A172 (cell line): ENCODE measurements at places on chromosomes 5 and 9. TPM values are rescaled to one million over a fixed set of nuclear protein-coding genes. Genes with fewer than 3 reads are reported as not detected.

Gene ACER2
- 1.7 and 2.4 TPM in 2 replicates for total RNA-seq

Gene STK32A
- 0.17 and 0.57 TPM in 2 replicates for total RNA-seq

Gene SLC25A25
- total RNA-seq: 27.8 and 32.7 TPM in 2 replicates

Gene IRX4
- total RNA-seq: not detected in 2 replicates

Gene DMRTA1
- 0.88 and 2.3 TPM in 2 replicates for total RNA-seq

Gene IFNA2
- total RNA-seq: not detected in 2 replicates

Gene TOMM5
- 255 and 361 TPM in 2 replicates for total RNA-seq

Gene VCAN
- 22.3 and 31.7 TPM in 2 replicates for total RNA-seq

Gene TMC1
- not detected in 2 replicates for total RNA-seq

Gene GCNT4
- total RNA-seq: 0.05 and 0.19 TPM in 2 replicates

Gene RANBP17
- total RNA-seq: not detected in 2 replicates

Gene UBLCP1
- 51.5 and 59.8 TPM in 2 replicates for total RNA-seq

Gene EIF4EBP3
- total RNA-seq: not detected in 2 replicates

GRCh38 chr5:158780656-158781237 lies 319.0 kb downstream of the EBF1 start:
- no peak for DNase-seq

GRCh38 chr9:4435197-4435596 lies 55.1 kb upstream of the SLC1A1 start:
- DNase-seq: peak; percentile 2

GRCh38 chr9:129606161-129607026 lies 14.5 kb downstream of the C9orf50 start:
- no peak for DNase-seq

DNA sequence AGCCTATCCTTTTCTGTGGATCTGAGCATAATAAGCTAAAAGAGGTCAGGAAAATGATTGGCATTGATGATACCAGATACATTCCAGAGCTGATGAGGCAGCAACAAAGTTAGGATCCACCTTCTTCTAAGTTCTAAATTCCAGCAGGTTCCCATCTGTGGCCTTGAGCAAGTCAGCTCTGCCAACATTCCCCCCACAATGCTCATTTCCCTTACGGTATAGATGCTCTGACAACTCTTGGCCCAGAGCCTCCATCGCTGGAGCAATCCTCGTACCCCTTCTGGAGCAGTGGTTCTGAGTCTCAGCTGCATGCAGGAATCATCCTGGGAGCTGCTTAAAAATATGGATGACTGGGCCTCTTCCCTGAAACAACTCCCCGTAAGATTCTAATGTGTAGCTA lies 78.1 kb downstream of the MED27 start:
- no peak for DNase-seq

- no peak for DNase-seq
Measured at GRCh38 chr5:95891499-95891898, 69.0 kb upstream of the GLRX start.

GRCh38 chr5:149561848-149562247 lies 10.6 kb upstream of the CSNK1A1 start:
- peak; percentile 98 for DNase-seq

DNA sequence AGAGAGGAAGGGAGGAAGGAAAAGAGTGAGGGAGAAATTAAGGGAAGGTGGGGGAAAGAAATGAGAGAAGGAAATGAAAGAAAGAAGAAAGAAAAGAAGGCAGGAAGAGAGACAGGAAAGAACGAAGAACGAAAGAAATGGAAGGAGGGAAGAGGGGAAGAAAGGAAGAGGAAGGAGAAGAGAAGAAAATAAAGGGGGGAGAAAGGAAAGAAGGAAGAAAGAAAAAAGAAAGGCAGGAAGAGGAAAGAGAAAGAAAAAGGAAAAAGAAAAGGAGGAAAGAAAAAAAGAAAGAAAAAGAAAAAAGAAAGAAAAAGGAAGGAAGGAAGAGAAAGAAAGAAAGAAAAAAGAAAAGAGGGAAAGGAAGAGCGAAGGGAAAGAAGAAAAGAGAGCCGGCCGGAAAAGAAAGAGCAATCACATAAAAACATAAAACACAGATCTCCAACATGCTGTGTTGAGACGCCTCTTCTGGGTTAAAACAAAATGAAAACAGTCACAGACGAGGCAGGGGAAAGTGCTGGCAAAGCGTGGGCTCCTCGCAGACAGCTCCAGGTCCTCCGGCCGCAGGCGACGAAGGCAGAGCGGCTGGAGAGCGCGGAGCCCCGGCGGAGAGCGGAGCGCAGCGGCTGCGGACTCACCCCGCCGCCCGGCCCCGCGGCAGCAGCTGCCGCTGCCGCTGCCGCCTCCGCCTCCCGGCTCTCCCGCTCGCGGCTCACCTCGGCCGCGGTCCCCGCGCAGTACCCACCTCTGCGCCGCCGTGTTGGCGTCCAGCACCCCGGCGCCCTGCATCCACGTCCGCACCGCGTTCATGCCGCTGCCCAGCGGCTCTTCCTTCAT lies 896 bp downstream of the EBF1 start:
- DNase-seq: peak; percentile 23

DNA sequence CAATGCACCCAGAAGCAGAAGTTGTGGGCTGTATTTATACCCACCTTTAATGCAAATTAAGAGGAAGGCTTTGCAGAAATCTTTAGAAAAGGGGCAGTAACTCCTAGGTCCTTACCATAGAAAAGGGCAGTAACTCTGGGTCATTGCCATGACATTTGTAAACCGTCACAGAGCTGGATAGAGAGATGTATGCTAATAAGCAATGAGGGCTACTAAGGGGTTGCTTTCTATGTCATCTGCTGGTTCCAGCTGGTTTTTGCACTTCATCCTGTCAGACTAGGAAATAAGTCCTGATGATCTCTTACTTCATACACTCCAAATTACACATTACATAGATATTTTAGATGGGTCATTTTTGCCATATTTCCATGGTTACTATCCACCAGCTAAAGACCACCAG lies 299.1 kb upstream of the TYRP1 start:
- DNase-seq: no peak

- peak; percentile 67 for DNase-seq
Measured at GRCh38 chr9:110742741-110743371, 74.3 kb downstream of the MUSK start.

DNA sequence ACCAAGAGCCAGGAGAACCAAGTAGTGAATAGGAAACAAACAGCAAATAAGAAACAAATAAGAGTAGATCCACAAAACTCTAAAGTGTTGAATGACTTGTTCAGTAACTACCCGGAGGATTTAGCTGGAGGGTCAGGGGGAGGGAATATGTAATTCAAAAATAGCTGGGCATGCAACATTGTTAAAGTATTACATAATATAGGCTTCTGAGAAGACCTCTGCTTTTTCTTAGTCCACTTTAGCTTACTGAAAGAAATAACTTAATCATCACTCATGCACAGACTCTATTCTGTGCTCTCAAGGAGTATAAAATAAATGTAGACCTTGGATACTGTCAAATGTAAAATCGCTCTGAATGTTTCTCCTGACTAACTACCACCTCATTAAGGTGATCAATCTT lies 183.2 kb upstream of the POU5F2 start:
- no peak for DNase-seq

DNA sequence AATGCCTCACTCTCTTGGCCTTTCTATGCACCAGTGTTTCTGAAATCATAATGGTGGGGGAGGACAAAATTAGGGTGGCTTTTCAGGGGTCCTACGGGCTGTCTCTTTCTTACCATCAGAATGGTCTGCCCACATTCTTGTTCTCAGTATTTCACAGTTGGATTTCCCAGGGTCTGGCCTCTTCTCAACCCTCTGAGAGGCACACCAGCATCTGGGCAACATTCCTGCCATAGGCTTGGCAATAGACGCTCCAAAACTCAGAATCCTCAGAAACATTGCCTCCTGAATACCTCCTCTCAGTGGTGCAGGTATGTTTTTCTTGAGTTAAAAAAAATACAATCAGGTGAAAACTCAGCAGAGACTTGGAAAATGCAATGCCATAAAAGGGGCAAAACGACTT lies 358.3 kb downstream of the NTRK2 start:
- DNase-seq: no peak

DNA sequence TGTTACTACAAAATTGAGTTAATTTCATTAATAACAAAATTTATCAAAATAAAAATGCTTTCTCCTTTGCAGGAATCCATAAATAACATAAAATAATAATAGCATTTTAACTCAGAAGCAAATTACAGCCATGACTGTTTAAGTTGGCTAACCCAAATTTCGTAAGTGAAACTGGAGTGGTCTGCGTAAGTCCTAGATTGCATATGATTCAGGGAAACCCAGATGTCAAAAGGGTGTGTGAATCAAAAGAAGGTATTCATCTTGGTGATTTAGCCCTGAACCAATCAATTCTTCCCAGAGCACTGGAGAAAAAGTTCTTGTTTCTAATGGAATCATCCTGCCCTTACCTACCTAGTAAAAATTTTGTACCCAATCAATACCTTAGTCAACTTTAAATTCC lies 547.6 kb downstream of the RAB3C start:
- no peak for DNase-seq

DNA sequence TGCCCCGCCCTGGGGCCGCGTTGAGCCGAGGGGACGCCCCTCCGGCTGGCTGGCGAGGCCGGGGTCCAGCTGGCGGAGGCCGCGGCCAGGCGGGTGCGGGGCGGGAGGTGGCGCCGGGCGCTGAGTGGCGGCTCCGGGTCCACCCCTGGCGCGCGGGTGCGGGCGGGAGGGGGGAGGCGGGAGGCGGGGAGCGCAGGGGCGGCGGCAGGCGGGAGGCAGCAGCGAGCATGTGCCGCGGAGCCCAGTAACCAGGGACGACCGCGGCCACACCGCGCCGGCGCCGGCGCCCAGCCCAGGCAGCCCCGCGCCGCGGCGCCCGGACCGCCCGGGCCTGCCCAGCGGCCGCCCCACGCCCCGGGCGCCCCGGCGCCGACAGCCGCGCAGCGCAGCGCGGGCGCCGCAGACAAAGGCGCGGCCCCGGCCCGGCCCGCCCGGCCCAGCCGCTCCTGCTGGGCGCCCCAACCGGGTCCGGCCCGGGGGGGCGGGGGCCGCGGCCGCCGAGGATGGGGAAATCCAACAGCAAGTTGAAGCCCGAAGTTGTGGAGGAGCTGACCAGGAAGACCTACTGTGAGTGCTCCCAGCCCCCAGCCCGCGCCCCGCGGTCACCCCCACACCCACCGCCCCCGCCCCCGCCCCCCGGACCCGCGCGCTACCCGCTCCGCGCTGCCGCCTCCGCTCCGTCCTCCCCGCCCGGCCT lies at the start of gene NCS1:
Gene NCS1 (plus strand): TSS at position 244 of the 697 bp plus-strand sequence. CDS start 260 bp downstream, at position 504.
- no peak for DNase-seq

- no peak for DNase-seq
Measured at GRCh38 chr5:12780536-12780935, 876.3 kb upstream of the CTNND2 start.

- DNase-seq: peak; percentile 53
Measured at GRCh38 chr5:147439254-147439653, 70.6 kb downstream of the DPYSL3 start.
